HAP-1 (cell line): ENCODE measurements at places on chromosomes 3 and 15.

DNA sequence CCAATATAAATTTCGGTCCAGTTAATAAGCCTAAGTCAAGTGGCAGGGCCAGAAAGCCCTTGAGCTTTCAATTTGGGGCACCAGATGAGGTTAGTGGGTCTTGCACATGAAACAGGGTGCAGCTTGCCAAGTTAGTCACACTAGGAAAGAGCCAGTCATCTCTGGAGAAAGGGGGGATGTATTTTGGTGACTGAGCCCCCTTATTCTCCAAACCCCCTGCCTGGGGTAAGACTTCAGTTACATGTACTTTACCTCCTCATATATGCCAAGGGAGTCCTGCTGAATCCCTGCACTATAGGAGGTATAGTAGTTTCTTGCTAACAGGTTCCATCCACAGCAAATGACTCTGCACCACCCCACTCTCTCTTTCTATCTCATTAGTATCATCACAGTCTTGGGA, 62.7 kb downstream of the TIGIT start:
- no peak for DNase-seq

GRCh38 chr3:10763248-10763620, 52.8 kb upstream of the SLC6A11 start:
- DNase-seq = no peak

DNA sequence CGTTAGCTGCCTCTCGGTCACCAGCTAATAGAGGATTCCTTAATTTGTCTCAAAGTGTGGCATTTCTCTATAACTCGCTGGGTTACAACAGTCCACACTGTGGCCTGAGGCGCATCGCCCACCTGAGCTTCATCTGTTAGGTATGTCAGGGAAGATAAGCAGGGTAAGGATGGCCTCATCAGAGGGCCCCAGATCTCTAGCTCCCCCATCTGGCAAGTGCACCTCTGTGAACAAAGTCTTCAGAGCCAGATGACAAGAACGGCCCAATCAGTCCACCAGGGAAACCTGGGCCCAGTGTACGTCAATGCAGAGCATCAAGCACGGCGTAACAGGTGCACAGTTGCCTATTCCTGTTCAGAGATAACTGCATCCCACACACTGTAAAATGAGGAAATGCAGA, 23.2 kb downstream of the FRG2C start:
- DNase-seq = no peak

DNA sequence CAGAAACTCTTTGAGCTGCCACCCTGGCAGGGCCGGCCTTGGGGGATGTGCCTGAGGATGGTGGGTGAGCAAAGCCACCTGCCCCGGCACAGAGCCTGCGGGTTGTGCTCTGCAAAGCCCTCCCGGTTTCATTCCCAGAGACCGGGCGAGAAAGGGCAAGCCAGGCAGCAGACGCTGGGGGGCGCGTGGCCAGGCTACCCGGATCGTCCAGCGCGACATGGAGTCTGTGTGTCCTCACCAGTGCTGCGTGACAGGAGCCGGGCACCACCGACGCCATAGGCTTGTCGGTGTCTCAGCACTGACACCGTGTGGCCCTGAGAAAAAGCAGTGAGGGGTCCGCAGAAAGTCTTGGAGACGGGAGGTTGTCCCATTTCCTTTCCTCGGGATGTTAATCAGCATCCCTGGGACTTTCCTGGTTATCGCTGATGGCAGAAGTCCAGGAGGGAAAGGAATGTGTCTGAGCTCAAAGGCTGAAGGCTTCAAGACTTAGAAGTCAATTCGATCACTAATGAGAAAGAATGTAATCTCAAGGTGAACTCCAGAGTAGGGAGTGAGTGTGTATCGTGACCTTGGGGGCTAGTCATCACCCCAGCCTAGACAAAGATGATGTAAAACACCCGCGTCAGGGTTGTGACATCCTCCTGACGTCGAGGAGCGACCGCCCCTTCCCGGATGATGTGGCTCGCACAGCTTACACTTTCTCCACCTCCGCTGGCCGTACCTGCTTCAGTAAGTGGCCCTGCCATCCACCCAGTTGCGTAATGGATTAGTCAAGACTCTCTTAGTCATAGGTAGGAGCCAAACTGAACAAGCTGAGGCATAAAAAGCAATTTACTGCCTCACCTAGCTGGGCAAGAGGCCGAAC, 36.3 kb upstream of the PLA2G4E start:
- DNase-seq = peak; percentile 68

DNA sequence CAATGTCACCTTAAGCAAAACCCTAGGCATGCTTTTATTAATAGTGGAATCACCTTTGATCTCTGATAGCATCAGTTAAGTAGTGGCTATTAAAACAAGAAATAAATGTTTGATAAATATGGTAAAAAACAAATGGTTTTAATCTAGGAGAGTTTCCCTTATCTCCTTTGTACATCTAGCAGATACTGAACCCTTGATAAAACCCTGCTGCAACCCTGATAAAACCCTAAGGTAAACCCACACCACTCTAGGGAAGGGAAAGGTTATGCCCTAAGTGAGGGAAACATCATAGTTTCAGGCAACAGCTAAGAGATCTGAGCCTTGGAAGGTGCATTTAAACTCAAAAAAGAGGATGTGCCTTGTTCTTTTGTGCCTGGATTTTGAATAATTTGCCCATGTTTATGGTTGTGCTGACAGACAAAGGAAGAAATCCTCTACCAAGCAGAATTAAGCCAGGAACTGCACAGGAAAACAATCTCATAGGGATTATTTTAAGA, 309.7 kb downstream of the FGF12 start:
- no peak for DNase-seq

- peak; percentile 94 for DNase-seq
Observed at GRCh38 chr15:64237677-64238076, 74.9 kb upstream of the PPIB start.

DNA sequence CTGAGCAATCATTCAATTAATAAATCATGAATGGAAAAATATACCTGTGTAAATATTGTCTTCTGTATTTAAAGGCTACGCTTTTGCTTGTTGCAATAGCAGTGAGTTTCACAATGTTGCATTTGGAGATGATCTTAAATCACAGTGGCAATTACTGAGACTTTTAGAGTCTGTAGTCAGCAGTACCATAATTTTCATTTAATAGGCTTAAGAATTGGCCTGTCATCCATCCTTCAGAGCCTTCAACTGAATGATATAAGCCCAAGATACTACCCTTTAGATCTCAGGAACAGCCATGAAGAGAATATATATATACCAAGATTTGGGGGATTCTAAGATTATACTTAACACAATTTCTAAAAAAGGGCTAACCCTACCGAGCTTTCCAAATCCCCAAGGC, 458.1 kb downstream of the GBE1 start:
- no peak for DNase-seq

DNA sequence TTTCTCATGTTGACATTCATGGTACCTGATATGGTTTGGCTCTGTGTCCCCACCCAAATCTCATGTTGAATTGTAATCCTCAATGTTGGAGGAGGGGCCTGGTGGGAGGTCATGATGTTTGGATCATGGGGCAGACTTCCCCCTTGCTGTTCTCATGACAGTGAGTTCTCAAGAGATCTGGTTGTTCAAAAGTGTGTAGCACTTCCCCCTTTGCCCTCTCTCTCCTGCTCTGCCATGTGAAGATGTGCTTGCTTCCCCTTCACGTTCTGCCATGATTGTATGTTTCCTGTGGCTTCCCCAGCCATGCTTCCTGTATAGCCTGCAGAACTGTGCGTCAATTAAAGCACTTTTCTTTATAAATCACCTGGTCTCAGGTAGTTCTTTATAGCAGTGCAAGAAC, 3.3 kb upstream of the UBL7 start:
- DNase-seq = no peak

- no peak for DNase-seq
Observed at GRCh38 chr3:62171789-62172188, 201.6 kb downstream of the FEZF2 start.

GRCh38 chr3:131619821-131620220, 117.0 kb upstream of the MRPL3 start:
- no peak for DNase-seq

DNA sequence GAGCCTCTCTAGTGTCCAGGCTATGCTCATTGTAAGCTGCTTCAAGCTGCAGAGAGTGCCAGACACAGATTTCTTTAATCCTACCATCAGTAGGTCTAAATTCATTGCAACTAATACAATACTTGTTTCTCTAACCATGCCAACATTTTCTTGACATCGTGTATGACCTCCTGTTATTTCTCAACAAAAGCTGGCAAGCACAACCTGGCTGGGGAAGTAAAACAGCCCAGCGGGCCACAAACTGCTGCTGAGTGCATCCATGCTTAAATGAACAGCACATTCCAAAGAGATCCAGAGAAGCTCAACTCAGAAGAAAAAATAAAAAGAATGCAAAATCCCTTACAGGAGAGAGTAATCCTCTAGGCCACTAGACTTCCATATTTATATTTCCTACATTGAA, 36.5 kb downstream of the GMNC start:
- DNase-seq = no peak

GRCh38 chr3:152382312-152383135, 113.8 kb downstream of the MBNL1 start:
- no peak for DNase-seq

- peak; percentile 9 for DNase-seq
Observed at GRCh38 chr3:69012800-69013252, 658 bp downstream of the EOGT start.

- no peak for DNase-seq
Observed at GRCh38 chr3:62587579-62588031, 214.3 kb upstream of the FEZF2 start.

DNA sequence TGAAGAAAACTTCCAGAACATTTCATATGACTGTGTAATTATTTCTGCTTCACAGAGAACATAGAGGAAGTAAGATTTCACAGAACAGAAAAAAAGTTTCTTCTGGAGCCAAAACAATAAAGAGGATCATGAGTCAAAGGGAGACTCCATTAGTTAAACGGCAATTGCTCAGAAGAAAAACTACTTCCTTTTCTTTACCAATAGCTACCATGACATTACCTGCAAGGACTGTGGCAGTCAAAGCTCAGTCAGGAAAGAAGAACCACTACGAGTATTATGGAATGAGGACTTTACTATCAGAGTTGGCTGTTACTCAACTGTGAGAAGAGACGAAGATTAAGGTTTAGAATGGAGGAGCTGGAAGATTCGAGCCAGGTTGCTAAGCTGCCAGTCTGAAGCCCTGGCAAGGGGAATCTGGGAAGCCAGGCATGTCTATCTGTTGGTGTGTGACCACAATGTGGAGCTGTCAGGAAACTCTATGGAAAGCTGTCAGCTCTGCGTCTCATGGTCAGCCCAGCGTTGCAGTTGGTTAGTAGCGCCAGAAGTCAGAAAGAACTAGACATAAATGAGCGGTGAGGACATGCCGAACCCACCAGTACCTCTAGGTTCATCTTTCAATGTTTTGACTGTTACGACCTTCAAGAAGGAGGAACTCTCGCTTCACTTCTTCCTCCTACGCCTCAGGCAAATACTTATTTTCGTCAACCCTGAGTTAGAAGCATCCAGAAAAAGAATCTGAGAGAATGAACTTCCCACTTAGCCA, 604.3 kb downstream of the FGF12 start:
- DNase-seq = no peak

DNA sequence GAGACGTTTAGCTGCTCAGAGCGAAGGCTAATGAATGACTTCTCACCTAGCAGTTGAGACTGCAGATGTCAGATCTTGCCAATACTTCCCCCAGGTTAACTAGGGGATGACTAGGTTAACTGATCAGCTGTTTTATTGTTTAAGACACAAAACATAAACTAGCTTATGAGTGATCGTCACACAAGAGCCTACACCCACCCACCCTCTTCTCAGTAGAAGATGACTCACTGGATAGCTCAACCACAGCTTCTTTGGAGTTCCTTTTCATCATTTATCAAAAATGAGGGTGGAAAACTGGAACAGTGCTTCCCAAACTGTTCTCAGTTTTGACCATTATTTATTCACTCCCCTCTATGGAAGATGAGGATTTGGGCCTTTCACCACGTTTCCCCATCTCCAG, 25.2 kb downstream of the GASK1A start:
- no peak for DNase-seq

GRCh38 chr15:66066481-66066880, 187.1 kb downstream of the MEGF11 start:
- DNase-seq = no peak

DNA sequence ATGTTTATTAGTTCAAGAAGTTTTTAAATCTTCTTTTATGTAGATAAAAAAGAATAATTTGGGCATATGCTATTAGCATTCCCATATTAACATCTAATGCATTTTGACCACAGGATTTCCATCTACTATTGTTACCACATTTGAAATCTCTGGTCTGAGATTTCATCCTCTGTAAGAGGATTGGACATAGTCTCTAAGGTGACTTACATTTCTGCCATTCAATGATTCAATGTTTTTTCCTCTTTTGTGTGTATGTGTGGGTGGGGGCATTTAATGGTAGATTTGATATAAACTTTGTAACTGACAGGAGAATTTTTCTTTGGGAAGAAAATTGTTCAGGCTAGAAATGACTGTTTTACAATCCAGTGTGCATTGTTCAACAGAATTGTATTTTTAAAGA, 307.3 kb upstream of the RBMS3 start:
- no peak for DNase-seq

DNA sequence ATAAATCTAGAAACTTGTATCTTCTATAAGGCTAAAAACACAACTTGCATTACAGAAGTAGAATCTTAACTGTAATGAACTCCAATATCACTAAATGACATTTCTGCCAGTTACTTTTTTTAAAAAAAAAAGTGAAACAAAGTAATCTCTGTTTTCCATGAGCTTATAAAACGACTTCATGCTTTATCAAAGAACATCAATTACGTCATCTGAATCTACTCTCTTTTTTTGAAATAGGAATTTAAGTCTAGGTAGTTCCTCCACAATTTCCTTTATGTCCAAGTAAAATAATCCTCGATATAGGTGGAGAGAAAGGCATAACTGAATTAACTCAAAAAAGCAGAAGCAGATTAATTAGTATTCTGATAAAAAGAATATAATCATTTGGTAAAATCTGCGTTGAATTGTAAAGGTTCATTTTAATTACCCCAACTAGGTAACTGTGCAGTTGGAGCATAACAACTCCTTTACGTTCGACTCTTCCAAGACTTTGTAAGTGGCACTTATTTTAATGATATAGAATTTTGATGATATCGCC, 1.4 kb downstream of the UACA start:
- DNase-seq = no peak

DNA sequence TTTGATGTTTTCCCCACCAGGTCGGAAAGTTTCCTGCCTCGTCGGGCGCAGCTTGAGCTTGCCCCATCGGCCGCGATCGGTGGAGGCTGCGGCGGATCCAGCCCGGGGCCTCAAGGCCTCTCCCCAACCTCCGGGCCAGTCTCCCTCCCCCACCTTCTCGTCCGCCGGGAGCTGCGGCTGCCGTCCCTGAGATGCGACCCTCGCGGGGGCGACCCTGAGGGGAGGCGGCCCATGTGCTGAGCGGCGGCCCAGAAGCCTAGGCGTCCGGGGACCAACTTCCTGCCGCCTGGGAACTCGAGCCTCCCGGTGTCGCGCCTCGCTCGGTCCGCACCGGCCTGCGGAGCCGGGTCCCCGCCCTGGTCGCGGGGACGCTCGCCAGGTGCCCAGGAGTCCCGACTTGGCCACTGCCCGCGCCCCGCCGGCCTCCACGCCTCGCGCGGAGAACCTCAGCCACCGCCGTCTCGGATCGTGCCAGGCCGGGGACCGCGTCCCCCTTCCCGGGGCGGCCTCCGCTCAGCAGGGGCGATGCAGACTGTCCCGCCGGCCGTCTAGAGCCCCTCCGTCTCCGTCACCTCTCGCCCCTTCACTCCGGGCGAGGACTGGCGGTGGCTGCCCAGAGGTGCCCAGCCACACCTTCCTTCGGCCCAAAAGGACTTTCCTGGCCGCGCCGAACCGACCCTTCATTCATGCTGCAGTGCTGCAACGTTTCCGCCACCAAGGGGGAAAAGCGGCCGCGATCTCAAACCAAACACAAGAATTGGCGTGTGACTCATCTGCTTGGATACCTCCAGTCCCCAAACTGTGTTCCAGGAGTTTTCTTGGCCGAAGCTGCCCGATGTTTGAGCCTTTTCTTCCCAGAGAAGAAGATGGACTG, 656 bp downstream of the SLMAP start:
- DNase-seq = peak; percentile 49
